ENCODE measurements at places on chromosomes 5 and 9. TPM values are rescaled to one million over a fixed set of nuclear protein-coding genes. Genes with fewer than 3 reads are reported as not detected.

Gene SUSD1
- 16.0 TPM for total RNA-seq

Gene OLFM1
- 10.7 TPM for total RNA-seq

Gene GPRIN1
- total RNA-seq: 0.72 TPM

Gene C9orf153
- total RNA-seq: not detected

Gene PHF2
- total RNA-seq: 36.2 TPM

Gene LRRC19
- not detected for total RNA-seq

Gene PCDHB14
- 7.8 TPM for total RNA-seq

Gene ABHD17B
- total RNA-seq: 49.5 TPM

Gene IQGAP2
- 32.8 TPM for total RNA-seq

Gene OTP
- total RNA-seq: not detected

Gene GCNT1
- total RNA-seq: 7.0 TPM

Gene CYSRT1
- total RNA-seq: 3.3 TPM

Gene GDF9
- total RNA-seq: 1.7 TPM

Gene CATSPER3
- total RNA-seq: not detected

Gene FBLL1
- total RNA-seq: 6.9 TPM

GRCh38 chr5:96743065-96743768, 64.5 kb downstream of the ERAP1 start:
- DNase-seq: no peak

DNA sequence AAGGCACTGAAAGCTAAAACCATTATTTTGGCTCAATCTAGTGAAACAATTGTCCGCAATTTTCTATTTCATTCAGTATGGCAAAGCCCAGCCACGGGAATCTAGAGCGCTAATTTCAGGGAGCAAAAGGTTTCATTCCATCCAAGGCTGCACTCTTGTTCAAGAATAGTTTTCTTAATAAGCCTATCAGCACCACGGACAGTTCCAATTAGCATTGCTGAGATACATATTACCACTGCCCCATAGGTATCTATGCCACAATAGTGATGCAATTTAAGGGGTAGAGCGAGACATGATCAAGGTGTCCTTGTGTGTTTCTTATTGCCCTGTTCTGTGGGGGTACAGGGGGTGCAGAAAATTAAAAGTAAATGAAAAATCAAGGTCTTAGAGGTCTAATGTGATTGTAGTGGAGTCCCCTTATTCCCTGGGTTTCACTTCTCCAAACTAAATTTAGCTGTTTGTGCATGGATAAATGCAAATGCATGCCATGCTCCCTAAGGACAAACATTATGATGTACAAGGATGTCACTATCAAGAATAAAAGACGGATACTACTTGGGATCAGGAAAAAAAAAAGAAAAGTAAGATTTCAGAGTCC, 45.5 kb downstream of the SPOCK1 start:
- peak; percentile 72 for DNase-seq

GRCh38 chr9:116842658-116843057, 155.6 kb downstream of the TRIM32 start:
- DNase-seq: no peak

DNA sequence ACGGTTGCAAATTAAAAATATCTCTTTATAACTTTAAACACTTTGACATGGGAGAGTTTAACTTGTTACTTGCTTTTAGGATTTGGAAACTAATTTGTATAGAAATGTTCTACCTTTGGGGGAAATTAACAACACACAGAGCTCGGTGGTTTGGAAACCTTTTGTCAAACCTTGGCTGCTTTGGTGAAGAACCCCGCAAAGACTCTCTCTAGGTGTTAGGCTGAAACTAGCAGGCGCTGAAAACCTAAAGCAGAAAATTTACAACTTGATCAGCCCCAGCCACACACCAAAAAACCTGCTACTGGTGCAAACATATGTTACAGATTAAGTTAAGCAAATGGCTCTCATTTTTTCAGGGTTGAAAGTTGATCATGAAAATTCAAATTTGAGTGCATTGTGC, 25.8 kb downstream of the NR2F1 start:
- no peak for DNase-seq

- no peak for DNase-seq
Observed at GRCh38 chr9:133200631-133201030, 8.4 kb downstream of the OBP2B start.

DNA sequence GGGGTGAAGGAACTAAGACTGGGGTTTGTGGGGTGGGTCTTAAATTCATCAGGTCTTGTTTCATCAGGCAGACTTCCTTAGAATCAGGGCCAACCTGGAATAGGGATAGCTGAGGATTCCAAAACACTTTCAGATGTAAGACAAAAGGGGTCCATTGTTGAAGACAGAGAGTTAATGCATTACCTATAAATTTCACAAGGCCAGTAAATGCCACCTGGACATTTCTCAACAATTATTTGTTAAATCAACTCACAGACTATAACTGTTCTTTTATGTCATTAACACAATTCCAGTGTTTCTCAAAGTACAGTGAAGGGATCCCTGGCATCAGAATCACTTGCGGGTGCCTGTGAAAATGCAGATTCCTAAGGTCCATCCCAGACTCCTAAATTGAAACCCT, 2.8 kb downstream of the MARCHF3 start:
- no peak for DNase-seq

GRCh38 chr5:92419261-92419660, 1036.1 kb upstream of the ARRDC3 start:
- no peak for DNase-seq

DNA sequence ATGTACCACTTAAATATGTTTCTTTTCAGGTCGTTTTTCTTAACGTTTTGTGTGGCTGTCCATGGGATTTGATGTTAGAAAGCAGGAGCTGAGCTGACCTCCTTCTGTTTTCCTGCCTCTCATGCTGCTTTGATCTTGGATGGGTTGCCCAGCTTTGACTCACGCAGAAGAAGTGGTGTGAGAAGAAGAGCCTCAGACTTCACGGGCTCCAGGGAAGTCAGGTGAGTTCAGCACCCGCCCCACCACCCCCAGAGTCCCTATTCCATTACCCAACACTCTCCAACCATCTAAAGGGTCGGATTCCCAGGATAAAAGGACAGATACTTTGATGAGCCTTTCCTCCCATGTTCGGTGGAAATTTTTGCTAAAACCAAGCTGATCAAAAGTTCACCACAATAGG, 373.4 kb downstream of the IRX2 start:
- DNase-seq: no peak

DNA sequence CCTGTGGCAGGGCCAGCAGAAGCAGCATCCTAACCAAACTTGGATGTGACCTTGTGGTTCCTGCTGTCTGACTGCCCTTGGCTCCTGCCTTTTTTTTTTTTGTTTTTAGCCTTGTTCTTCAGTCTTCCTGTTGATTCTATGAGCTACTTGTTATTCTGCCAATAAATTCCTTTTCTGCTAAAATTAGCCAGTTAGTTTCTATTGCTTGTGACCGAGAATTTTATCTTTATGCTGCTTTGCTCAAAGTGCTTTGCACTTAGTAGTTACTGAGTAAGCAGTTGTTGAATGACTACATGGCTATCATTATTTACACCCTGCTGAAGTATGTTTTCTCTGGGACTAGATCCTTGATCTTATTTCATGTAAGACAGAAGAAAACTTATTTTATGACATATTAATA, 20.8 kb upstream of the ATG10 start:
- no peak for DNase-seq

DNA sequence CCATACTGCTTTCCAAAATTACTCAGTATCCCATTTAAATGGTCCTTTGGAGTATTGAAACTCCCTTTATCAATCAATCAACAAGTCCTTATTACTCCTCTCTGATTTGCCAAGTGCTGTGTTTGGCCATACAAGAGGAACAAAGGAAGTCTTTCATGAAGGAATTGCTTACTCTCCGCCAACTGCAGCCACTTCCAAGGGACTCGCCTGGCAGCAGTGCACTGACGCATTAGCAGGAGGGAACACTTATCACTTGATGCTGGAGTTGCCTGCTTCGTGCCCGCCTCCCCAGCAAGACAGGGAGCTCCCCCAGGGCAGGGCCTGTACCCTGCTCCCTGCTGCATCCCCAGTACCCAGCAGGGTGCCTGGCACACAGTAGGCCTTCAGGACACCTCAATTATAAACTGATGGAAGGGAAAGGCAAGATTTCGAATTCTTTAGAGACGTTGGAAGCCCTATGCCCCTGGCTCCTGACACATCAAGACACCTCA, 97.9 kb downstream of the CRB2 start:
- DNase-seq: peak; percentile 90

DNA sequence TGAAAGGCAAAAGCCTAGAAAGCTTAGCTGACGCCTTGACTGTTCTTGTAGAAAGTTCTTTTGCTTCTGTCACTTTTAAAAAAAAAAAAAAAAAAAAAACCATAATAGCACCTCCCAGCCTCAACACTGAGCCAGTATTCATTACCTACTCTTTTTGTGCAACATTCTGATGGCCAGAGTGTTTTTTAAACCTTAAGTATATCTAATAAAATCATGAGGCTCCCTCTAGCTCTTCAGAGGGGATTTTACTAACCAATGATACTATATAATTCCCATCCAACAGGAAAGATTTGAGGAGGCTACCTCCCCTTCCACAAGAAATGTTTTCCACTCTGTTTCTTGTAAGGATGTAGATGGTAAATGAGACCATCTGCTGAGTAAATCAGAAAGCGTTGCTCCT, 3.9 kb downstream of the BNC2 start:
- DNase-seq: peak; percentile 69

DNA sequence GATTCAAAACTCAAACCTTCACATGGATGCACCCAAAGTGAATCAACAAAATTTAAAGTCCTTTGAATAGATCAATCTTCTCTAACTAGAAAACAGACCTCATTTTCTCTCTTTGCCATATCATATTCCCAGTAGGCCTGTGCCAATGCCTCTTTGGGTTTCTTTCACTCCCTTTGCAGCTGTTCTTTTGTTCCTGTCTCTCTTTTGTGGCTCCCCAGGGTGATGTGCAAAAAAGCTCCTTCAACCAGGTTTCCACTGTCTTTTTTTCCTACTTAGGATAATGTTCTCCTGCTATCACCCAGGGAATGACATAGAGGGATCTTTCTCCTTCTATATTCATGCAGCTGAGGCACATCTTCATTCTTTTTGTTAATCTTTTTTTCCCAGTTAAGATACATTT, 54.6 kb downstream of the MARCHF3 start:
- no peak for DNase-seq

DNA sequence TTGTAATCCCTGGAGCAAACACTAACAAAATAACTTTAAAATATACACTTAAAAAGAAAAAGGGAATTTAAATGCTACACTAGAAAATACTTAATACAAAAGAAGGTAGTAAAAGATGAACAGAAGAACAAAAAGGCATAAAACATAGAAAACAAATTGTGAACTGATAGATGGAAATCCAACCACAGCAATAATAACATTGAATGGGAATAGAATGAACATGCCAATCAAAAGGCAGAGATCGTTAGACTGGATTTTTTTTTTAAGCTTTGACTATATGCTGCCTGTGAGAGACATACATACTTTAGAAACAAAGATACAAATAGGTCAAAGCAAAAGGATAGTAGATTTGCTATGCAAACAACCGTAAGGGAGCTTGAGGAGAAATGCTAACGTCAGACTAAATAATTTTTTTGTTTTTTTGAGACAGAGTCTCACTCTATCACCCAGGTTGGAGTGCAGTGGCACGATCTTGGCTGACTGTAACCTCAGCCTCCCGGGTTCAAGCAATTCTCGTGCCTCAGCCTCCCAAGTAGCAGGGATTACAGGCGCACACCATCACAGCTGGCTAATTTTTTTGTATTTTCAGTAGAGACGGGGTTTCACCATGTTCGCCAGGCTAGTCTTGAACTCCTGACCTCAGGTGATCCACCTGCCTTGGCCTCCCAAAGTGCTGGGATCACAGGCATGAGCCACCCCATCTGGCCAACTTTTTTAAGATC, 6.5 kb downstream of the ABO start:
- DNase-seq: no peak

GRCh38 chr5:179211068-179211467, 134.2 kb downstream of the ADAMTS2 start:
- DNase-seq: no peak

DNA sequence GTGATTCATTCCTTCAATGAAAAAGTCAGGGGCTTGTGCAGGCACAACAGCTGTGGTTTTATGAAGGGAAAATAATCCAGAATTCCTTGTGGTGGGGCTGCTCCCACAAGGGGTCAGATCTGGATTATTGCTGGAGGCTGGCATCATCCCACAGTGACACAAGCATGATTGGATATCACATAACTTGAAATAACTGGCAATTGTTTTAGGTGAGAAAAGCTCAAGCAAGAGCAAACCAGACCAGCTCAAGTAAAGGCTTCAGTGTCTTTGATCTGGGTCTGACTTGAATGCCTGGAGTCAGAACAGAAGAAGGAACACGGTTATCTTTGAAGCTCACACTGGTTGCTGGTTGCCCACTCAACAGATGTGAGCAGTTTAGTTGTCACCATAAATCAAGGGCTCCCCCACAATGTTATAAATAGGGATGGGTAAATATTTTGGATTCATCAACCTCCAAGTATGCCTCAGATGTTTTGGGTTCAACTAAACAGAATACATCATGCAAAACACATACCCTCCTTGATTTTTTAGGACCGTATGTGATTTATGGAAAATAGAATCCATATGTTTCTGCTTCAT, 3.1 kb upstream of the ZNF474 start:
- DNase-seq: peak; percentile 61

- no peak for DNase-seq
Observed at GRCh38 chr5:150452914-150453313, 3.4 kb upstream of the RPS14 start.

DNA sequence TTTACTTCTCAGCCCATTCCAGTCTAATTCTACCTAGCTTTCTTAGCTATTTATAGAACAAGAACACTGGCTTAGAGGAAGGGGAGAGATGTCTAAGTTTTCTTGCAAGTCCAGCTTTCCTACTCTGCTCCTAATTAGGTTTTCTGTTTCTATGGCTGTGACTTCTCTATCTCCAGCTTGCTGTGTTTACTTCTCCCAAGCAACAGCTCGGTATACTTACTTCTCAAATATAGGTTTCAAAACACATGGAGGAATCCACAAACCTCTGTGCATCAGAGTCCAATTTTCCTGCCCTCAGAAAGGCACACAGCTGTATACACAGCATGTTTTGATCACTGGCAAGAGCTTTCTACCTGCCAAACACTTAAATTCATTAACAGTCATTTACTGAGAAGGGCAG, 17.4 kb upstream of the HMGCR start:
- DNase-seq: peak; percentile 32

GRCh38 chr5:130992621-130993020, 172.4 kb downstream of the HINT1 start:
- DNase-seq: no peak

GRCh38 chr9:111483439-111483857, 735 bp downstream of the ECPAS start:
- DNase-seq: peak; percentile 76

- DNase-seq: no peak
Observed at GRCh38 chr5:163815240-163815791, 309.9 kb downstream of the MAT2B start.

DNA sequence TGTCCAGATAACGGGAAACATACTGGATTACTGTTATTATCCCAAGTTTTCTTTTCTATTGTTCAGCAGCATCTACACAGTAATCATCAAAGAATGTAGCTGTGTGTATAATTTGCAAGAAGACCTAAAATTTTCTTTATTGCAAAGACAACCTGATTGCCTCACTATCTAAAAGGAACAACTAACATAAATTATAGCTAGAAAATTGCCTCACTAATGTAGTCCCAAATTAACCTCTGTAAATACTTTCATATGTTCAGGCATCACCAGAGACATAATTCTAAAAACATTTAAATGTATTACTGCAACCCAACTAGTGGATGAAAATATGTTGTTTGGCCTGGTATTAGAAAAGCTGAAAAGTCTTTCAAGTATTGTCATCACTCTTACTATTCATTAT, 275.4 kb downstream of the CDH12 start:
- DNase-seq: no peak

Measured in tongue (tissue), 3 donors.